Stimulated activated CD4-positive, alpha-beta T cell treated with anti-CD3 and anti-CD28 coated beads, Interleukin-15, amount 100 ng/mL, for 48 hours (primary cell): ENCODE measurements at places on chromosomes 4 and X.

DNA sequence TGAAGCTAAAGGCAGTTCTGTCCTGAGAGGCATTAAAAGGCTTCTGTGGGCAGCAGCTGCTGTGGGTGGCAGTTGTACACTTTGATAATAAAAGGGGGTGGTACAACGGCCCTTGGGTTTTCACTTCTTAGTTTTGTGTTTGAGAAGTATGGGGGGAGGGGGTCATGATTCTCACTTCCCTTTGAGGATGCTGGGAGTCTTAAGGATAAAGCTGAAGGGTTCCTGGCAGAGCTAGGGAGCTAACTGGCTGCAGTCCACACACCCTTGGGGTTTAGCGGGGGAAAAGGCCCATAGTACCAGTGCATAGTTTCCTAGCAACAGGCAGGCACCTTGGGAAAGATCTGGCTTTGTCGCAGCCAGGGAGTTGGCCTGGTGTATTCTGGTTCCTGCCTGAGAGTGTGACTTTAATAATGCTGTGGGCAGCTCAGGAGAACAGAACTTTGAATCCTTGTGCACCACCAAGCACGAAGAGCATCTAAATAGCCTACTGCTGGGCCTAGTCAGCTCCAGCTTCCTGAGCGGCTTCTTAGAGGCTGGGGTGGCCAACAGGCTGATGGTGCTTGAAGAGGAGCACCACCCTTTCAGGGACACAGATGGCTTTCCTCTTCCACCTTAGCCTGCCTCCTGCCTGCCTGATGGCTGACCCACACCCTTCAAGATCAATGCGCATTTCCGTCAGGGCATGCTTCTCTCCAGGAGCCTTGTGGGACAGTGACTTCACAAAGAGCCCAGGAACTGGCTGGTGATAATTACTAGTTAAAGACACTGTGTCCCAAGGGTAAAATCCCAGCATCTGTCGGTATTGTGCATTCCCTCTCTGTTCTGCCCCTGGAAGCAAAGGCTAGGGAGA lies 12.5 kb downstream of the ZBTB33 start:
- DNase-seq: no peak

- no peak for DNase-seq
These were observed 229.9 kb upstream of the CPEB2 start for GRCh38 chr4:14772388-14772787.

- no peak for DNase-seq
These were observed 14.3 kb downstream of the SHROOM3 start for GRCh38 chr4:76449362-76449767.

DNA sequence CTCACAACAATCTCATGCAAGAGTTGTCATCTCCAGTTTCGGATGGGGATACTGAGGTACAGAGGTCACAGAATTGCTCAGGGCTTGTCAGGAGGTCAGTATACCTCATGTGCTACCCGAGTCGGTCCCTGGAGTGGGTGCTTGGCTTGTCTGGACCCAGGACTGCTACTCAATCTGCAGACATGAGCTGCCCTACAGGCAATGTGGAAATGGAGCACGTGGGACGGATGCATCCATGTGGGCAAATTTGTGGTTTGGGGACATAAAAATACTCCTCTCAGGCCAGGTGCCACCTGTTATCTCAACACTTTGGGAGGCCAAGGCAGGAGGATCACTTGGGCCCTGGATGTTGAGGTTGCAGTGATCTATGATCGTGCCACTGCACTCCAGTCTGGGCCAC lies 15.8 kb downstream of the USP11 start:
- DNase-seq: no peak

- DNase-seq: peak; percentile 59
These were observed 32.5 kb upstream of the TLR2 start for GRCh38 chr4:153651587-153651986.

- DNase-seq: no peak
These were observed 125.8 kb downstream of the PPEF1 start for GRCh38 chrX:18833071-18833731.

GRCh38 chr4:168521721-168522120 lies 24.9 kb downstream of the PALLD start:
- DNase-seq: no peak

GRCh38 chrX:131356725-131357124 lies 67.6 kb upstream of the IGSF1 start:
- no peak for DNase-seq

GRCh38 chr4:610411-611261 lies 14.7 kb upstream of the PDE6B start:
- DNase-seq: no peak

DNA sequence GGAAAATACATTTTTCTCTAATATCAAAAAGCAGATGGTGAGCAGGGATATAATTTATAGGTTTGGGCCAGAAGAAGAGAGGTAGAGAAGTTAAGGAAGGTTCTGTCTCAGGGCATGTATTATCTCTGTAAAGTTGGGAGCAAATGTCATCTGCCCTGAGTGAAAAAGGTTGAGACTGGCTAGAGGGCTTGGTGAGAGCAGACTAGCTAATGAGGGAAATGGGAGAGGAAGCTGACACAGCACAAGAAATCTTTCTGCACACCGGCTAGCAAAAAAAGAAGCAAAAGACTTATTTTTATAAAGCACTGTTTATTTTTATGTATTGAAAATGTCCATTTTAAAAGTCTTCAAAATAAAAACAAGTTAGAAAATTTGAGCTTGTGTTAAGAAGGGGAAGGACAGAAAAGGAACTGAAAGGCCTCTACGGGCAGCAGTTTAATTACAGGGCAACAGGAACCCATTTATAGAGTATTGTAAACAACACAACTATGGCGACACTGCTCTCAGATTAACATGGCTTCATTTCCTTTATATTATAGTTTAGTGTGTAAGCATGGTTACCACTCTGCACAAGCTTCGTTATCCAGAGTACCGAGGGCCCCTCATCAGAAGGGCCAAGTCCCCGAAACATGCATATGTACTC lies 17.4 kb downstream of the CD40LG start:
- no peak for DNase-seq
